ENCODE measurements at places on chromosomes 2 and 18. TPM values are rescaled to one million over a fixed set of nuclear protein-coding genes. Genes with fewer than 3 reads are reported as not detected.
A peak's percentile ranks its signal among the peaks of the same experiment; 100 is the strongest.

BOLL gene
- not detected for total RNA-seq

ZAP70 gene
- total RNA-seq, result 431 TPM

ANKRD30B gene
- total RNA-seq, result not detected

GEN1 gene
- total RNA-seq, result 11.2 TPM

ADRA2B gene
- total RNA-seq, result 1.0 TPM

HOXD13 gene
- total RNA-seq, result not detected

OXER1 gene
- total RNA-seq, result not detected

GPR35 gene
- 11.0 TPM for total RNA-seq

TSN gene
- total RNA-seq, result 61.9 TPM

TMEM182 gene
- total RNA-seq, result 3.3 TPM

SCN3A gene
- not detected for total RNA-seq

KIF1A gene
- not detected for total RNA-seq

DNA sequence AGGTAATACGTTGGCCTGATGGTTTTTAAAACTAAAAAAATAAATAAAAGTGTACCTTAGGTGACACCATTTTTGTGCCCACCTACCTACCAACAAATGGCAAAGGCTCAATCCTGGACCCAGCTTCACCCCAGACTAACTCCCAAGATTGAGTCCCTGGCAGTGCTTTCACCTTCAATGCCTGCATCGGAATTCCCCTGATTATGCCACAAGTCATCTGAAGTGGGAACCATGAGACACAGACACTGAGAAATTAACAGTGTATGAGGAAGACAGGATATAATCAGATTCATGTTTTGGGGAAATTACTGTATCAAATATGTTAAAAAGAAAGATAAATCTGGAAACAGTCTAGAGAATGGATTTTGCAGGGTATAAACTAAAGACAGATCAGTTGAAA lies 41.6 kb downstream of the ZBTB14 start:
- no peak for DNase-seq

GRCh38 chr18:13138420-13139139 lies 80.0 kb upstream of the LDLRAD4 start:
- no peak for DNase-seq

GRCh38 chr2:10140841-10141610 lies 18.5 kb downstream of the RRM2 start:
- no peak for DNase-seq

- DNase-seq, result no peak
Measured at GRCh38 chr2:52210611-52211010, 1178.7 kb upstream of the NRXN1 start.

- DNase-seq, result peak; percentile 23
Measured at GRCh38 chr2:44974064-44974715, 32.7 kb downstream of the SIX3 start.

- no peak for DNase-seq
Measured at GRCh38 chr2:60836491-60836890, 44.9 kb upstream of the REL start.

- no peak for DNase-seq
Measured at GRCh38 chr2:13522917-13523821, 806.4 kb downstream of the TRIB2 start.

DNA sequence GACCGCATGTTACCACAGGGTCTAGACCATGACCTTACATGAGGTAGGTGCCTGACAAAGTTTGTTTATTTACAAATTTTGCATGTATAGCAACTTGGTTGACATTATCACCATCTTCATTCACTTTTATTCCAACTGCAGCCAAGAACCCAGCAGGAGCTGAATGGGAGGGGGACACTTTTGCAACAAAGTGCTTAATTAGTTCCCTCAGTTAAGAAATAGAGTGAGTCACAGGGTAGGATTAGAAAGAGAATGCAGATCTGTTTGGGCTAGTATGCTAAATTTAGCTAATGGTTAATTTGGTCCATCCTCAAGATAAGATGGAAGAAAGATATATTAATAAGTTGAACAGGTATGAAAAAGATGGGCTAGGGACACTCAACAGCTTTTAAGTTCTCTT lies 678.9 kb downstream of the ARHGAP15 start:
- DNase-seq, result no peak

DNA sequence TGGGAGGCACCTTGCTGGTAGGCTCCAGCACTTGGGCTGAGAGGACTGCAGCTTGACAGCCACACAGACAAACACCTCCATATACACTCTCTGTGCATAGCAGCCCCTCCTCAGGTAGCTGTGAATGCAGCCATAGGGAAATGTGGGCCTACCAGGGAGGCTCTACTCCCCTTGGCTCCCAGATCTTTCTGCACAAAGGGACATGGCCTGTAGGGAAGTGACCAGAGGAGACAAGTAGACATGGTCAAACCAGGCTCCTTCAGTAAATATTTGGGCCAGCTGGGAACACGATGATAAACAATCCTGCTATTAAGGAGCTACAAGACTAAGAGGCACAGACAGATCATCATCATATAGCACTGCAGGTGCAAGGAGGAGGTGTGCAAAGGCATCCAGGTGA lies 35.9 kb upstream of the PDCL3 start:
- DNase-seq, result no peak

DNA sequence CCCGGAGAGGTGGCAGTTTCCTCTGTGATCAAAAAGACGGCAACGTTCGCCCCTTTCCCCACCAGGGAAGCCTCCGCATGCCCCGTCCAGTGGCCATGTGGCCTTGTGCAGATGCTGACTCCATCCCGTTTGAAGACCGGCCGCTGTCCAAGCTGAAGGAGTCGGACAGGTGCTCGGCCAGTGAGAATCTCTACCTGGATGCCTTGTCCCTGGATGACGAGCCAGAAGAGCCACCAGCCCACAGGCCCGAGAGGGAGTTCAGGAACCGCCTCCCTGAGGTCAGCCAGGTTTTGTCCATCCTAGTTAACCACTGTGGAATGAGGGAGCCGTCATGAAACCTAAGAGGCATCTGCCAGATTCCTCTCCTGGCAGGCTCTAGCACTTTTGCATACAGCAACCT lies 113.6 kb downstream of the MTCL1 start:
- no peak for DNase-seq

- no peak for DNase-seq
Measured at GRCh38 chr2:45380131-45380836, 230.8 kb downstream of the SRBD1 start.

GRCh38 chr2:66095820-66096345 lies 339.0 kb upstream of the MEIS1 start:
- DNase-seq, result no peak

- no peak for DNase-seq
Measured at GRCh38 chr2:42446503-42447271, 47.1 kb downstream of the KCNG3 start.

- no peak for DNase-seq
Measured at GRCh38 chr2:8870441-8870840, 33.0 kb upstream of the KIDINS220 start.

DNA sequence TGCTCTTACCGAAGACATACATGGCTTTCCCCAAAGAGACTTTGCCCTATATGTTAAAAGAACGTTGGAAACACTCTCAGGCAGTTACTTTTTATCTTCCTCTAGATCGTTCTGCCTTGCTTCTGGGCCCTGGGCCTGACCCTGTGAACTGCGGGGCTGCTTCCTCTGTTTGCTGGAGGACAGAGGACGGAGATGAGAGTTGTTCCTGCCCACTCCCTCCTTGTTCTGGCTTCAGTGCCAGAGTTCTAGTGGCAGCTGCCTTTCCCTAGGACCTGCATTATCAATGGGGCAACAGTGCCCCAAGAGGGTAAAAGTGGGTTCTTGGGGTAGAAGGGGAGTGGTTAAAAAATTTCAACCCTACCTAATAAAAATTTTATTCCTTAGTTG lies 6.5 kb upstream of the FN1 start:
- DNase-seq, result no peak

GRCh38 chr2:205025580-205026240 lies 480.4 kb downstream of the PARD3B start:
- DNase-seq, result no peak

DNA sequence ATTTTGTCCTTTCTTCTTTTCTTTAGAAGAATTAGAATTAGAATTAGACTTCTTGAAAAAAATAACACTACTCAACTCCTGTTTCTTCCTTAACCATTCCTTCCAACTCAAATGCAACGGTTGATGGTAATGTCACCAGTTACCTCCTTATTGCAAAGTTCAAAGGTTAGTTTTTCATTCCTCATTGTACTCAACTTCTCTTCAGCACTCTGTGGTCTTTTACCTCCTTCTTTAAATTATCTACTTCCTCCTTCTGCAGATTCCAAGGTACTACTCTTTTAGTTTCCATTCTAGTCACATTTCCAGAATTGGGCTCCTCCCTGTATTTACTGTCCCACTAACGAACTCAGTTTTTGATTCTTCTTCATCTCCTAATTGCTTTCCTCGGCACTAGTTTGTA lies 700.7 kb downstream of the SATB2 start:
- no peak for DNase-seq

- no peak for DNase-seq
Measured at GRCh38 chr2:58156780-58157179, 84.3 kb downstream of the FANCL start.

GRCh38 chr2:43472527-43473194 lies 123.2 kb downstream of the THADA start:
- no peak for DNase-seq

GRCh38 chr2:102677244-102678215 lies 58.2 kb downstream of the SLC9A2 start:
- no peak for DNase-seq

DNA sequence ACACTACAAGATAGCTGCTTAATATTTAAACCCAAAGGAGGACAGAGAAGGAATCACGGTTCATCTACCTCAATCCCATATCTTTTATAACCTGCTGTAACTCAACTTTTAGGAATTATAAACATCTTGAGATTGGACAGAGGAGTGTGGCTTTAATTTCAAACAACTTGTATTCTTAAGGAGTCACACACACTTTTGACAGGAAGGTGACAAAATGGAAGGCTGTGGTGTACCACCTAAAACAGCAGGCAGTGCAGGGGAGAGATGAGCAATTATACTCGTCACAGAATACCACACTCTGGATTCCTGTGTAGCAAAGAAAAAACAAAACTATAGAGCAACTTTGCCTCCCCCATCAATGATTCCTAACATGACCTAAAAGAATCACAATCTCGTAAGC lies 194.8 kb downstream of the ZEB2 start:
- peak; percentile 9 for DNase-seq

DNA sequence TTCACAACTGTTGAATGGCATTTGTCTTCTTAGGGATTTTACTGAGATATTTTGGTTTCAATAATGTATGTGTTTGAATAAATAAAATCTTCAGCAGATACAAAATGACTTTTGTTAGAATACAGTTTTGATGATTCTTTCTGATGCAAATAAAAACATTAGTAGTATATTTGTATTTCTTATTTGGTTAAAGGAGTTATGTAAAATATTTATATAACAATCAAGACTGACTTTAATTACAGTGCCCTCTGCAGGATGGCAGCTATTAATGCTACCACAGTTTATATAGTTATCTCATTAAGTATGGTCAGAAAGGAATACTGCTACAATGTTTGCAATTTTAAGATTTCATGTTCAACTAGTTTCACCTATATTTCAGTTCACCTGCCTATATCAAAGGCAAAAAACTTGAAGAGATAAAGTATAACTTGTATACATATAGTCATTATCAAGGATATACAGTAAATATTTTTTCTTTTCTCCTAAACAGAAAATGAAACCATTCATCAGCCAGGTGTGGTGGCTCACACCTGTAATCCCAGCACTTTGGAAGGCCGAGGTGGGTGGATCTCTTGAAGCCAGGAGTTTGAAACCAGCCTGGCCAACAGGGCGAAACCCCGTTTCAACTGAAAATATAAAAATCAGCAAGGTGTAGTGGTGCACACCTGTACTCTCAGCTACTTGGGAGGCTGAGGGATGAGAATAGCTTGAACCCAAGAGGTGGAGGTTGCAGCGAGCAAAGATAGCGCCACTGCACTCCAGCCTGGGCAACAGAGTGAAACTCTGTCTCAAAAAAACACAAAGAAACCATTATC lies 19.8 kb downstream of the ARL5A start:
- peak; percentile 49 for DNase-seq

DNA sequence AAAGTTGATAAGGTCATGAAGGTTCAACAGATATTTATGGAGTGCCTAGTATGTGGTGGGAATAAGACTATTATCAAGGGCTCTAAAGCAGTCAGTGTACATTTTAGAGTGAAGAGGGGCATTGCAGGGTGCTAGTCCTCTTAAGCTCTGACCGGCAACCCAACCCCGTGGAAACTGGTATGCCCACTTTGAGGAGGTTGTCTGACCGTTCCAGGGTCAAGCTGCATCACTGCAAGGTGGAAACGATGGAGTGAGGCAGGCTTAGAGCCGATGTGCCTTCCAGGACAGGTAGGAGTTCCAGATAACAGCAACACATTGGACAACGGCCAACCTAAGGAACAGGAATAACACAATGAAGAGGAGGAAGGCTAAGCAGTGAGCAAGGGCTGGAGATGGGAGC lies 1.4 kb upstream of the UCN start:
- DNase-seq, result no peak

DNA sequence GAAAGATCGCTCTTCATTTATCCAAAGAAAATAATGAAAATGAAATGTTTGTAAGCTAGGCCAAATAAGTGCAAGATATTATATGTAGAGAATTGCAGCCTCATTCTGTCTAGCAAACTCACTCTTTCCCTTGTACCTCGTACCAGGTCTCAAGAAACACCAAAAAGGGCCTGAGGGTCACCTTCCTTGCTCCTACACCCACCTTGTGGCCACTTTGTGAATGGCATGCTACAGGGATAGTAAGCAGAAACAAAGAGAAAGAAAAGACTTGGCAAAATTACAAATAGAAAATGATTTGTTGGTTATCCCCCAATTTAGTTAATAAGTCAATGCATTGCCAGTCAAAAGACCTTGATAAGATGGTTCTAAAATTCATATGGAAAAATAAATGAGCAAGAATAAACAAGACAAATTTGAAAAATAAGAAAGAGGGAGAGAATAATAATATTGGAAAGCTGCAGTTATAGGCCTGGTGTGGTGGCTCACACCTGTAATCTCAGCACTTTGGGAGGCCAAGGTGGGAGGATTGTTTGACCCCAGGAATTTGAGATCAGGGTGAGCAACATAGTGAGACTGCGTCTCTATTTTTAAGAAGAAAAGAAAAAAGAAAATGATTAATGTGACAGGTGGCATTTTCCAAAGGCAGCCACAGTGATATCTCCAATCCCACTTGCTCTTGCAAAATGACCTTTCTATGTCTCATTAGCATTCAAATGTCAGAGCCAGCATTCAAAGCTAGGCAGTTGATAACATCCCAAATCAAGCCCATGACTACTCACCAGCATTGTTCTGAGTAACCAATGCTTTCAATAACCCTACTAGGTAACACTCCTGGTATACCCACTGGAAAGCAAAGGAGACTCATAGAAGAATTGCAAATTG lies 38.8 kb upstream of the BMP10 start:
- DNase-seq, result peak; percentile 63

DNA sequence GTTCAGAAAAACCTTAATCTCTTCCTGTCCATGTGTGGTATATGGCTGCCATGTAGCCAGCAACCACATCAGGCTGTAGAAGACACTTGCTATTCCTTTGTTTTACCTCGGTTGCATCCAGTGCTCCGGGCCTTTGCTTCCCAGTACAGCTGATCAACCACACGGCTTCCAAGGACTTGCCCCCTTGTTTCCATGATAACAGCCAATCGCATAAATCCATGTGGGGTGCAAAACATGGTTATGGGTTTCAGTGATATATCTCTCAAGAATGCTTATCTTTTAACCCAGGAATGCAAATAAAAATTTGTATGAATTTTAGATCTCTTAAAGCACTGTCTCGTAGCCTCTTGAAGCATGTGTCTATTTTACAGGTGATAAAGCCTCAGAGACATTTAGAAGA lies 118.3 kb downstream of the MGAT5 start:
- DNase-seq, result no peak

GRCh38 chr2:64400733-64401528 lies 53.0 kb upstream of the LGALSL start:
- no peak for DNase-seq

Measured in CD4-positive, CD25-positive, alpha-beta regulatory T cell (primary cell).